ENCODE measurements at places on chromosomes 5 and 9.

- no peak for DNase-seq
Measured at GRCh38 chr9:65426231-65426630, 141.2 kb upstream of the FOXD4L5 start.

DNA sequence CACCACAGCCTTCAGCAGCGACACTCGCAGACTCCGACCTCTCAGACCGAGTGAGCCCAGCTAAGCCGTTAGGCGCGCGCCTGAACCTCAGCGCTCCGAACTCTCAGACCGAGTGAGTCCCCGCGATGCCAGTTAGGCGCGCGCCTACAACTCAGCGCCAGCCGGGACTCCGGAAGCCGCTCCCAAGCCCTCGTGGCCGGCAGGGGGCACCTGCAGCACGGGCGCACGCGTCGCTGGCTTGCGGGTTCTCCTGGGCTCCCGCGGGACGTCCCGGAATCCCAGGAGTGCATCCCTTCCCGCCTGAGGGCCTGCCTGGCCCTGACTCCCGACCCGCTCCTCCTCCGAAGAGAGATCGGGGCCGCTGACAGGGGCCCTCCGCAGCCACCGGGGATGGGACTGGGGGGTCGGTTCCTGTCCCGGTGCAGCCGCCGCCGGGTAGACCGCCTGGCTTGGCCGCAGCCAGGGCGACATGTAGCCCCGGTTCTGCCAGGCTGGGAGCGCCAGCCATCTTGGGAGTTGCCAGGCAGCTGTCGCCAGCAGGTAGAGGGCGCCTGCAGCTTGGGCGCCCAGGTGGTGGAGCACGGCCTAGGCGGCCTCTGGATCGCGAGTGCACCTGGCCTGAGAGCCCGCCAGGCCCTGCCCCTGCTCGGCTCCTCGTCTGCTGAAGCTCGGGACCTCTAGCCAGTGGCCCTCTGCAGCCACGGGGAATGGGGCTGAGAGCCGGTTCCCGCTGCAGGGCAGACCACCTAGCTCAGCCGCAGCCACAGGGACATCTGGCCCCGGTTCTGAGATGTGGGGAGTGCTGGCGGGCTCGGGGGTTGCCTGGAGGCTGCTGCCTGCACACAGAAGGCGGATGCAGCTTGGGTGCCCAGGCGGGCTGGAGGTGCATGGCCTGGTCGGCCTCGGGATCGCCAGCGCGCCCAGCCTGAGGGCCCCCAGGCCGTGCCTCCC, at the start of gene ANKRD18A:
TSS of gene ANKRD18A (minus strand) at position 114 of the 951 bp plus-strand sequence. CDS start 311 bp downstream, outside the sequence.
- peak; percentile 86 for DNase-seq

DNA sequence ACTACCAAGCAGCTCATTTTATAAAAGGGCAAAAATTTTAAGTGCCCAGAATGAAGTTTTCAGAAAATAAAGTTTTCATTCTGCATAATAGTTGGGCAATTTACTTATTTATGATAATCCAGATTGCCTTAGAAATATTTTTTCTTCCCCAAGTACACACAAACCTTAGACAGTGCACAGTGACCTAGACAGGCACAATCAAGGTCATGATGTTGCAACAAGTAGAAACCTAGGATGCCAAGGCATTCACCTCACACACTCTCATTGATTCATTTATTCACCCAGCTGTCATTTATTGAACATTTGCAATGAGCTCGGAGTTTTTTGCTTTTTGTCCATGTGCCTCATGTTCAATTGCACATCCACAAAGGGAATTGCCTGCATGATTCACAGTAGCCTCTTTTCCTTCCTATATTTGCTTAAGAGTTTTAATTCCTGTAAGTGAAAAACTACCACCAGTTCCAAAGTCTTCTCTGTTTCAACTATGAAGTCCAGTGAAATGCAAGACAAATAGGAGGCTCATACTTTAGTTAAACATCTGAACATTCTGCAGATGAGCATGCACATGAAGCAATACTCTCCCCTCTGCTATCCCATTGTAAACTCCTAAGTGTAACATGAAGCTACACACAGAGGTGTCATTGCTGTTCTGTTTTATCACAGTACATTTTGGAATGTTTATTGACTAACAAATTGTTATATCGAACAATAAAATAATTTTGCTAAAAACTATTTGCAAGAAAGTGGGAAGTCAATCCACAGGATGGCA, 122.9 kb downstream of the HINT1 start:
- DNase-seq = no peak

DNA sequence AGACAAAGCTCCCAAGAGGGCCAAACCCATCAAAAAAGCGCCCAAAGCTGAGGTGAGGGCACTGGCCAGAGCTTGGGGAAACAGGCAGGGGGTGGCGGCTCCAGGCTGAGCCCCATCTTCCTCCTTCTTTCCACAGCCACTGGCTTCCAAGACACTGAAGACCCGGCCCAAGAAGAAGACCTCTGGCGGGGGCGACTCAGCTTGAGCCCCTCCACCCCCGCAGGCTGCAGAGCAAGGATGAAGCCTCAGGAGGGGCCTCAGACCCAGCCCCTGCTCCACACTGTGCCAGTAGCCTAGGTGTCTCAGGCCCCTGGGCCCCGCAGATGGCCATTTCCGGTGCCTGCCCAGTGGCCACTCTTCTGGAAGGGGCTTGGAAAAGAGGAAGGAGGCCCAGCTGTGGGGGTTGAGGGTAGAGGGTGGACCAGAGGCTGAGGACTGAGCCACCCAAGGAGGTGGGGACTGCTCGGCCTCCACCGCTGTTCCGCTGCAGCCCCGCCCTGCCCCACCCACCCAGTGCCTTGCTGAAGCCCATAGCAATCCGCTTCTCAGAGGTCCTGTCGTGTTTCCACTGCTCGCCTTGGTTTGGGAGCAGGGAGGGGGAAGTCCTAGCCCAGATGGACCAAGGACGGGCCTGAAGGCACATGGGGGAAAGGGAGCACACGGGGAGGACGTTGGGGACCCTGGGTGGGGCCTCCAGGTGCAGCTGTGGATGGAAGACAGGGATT, 6.9 kb downstream of the REEP2 start:
- no peak for DNase-seq

DNA sequence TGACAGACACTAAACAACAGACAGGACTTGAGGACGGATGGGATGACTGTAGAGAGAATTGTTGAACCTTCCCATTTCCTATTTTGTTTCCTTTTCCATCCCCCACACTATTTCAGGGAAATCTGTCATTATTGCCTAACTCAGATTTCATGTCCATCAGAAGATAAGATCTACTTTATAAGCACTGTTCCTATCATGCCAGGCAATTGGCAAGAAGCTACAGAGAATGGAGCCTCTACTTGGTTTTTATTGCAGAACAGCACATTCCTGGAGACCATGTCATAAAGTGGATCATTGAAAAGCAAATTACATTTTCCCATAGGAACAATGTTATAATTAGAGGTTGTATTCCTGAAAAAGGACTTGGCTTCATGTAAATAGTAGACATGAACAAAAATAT, 173.7 kb upstream of the KIF2A start:
- no peak for DNase-seq

- DNase-seq = no peak
Measured at GRCh38 chr5:180782748-180783147, 19.9 kb downstream of the MGAT1 start.

DNA sequence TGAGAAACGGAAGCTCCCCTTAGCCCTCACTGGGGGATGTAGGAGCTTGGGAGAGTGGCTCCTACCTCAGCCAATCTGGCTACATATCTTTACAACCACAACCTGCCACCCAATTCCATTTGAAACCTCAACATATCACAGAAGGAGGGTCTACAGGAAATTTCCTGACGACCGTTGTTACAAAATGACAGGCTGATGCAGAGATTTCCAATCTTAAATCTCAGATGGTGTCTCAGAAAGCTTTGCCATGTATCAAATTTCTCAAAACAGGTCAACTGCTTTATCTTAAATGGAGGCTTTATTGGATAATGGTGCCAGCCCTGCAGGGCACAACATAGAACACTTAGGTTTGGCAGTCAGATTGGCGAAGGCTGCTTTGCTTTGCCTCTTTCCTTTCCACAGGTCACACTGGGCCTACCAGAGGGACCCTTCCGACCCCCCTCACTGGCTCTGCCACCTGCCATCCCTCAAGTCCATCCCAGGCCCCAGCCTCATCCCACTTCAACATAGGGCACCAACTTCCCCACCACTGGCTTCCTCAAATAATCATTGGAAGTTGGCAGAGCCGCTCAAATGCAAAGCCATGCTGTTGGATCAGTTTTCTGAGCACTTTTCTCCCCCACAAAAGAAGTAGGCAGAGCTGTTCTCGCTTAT, 11.1 kb upstream of the SPATA31E1 start:
- no peak for DNase-seq
